ENCODE measurements at places on chromosomes 12 and 14. TPM values are rescaled to one million over a fixed set of nuclear protein-coding genes. Genes with fewer than 3 reads are reported as not detected.
A peak's percentile ranks its signal among the peaks of the same experiment; 100 is the strongest.

DNA sequence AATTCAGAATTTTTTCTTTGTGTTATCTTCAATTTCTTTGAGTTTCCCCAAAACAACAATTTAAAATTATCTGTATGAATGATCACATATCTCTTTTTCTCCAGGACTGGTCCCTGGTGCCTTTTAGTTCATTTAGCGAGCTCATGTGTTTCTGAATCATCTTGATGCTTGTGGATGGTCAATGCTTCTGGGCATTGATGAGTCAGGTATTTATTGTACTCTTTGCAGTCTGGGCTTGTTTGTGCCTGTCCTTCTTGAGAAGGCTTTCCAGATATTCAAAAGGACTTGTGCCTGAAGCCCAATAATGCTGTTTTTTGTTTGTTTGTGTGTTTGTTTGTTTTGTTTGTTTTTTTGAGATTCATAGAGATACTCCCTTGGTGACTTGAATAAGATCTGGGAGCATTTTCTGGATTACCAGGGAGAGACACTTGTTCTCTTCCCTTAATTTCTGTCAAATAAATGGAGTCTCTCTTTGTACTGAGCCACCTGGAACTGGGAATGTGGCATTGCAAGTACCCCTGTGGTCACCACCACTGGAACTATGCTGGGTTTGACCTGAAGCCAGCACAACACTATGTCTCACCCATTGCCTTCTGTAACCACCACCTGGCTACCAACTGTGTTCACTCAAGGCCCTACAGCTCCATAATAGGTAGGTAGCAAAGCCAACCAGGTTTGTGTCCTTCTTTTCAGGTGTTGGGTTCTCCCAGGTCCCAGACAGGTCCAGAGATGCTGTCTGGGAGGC lies 56.3 kb downstream of the SLC6A15 start:
- DNase-seq, result no peak

Gene CPNE6
- not detected for total RNA-seq

Gene ZBTB1
- total RNA-seq, result 31.3 TPM

Gene USP44
- 0.95 TPM for total RNA-seq

- DNase-seq, result peak; percentile 72
Measured at GRCh38 chr12:127650626-127651025, 616.3 kb upstream of the TMEM132C start.

Gene NOVA1
- total RNA-seq, result 2.4 TPM

DNA sequence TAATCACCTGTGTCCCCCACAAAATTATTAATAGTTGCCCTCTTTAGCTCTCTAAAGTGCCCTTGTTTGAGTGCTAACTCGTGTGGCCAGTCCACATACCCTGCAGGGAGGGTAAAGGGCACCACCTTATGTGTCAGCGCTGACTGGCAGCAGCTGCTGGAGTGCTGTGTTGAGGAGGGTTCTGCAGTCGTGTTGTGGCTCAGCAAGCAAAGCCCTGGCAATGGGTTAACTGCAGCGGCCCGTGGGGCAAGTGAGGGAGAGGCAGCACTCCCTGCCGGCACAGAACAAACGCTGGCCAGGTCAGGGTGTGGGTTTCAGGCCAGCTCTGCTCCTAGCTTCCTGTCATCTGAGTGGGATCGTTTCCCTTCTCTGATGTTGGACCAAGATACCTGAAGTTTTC lies 369.8 kb downstream of the CACNA1C start:
- no peak for DNase-seq

GRCh38 chr12:122205053-122205925 lies 1.8 kb downstream of the B3GNT4 start:
- peak; percentile 31 for DNase-seq

DNA sequence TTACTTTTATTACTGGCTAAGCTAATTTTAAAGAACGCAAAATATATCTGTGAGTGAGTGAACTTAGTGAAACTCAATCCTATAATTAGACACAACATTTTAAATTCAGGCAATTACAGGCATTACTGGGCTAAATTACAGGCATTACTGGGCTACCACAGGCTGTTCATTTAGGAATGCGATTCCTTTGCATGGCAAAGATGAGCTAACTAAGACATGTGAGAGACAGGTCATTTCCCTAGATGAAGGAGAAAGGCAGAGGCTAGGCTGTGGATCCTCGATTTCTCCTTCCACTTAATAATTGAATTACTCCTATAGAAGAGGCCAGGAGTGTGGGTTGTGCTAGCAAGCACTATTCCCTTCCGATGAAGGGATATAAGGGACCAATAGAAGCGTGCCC lies 429.4 kb upstream of the LMO3 start:
- DNase-seq, result no peak

GRCh38 chr12:14567351-14568162 lies at the start of gene PLBD1:
Gene PLBD1, minus strand, starts transcription at chr12:14567883. Its CDS starts 187 bp downstream, at chr12:14567696.
- peak; percentile 43 for DNase-seq

DNA sequence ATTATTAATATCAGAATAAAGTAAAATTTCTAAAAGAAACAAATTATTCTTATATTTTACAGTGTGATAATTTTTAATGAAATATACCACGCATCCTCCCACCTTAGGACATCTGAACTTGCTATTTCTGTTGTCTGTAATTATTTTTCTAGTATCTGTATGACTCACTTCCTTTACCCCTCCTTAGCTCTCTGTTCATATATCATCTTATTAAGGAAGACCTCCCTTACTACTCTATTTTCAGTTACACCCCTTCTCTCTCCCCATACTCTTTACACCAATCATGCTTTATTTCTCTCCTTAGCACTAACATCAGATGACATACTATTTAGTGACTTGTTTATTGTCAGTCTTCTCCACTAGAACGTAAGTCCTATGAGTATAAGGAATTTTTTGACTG lies 34.2 kb upstream of the C12orf50 start:
- peak; percentile 3 for DNase-seq

Gene NGB
- total RNA-seq, result not detected

- DNase-seq, result peak; percentile 50
Measured at GRCh38 chr12:123808167-123808566, 46.1 kb downstream of the DNAH10 start.

GRCh38 chr12:49888461-49889151 lies 15.1 kb downstream of the FAIM2 start:
- DNase-seq, result no peak

GRCh38 chr14:101960225-101960624 lies 4.1 kb upstream of the DYNC1H1 start:
- no peak for DNase-seq

GRCh38 chr12:4088451-4088850 lies 185.1 kb upstream of the CCND2 start:
- DNase-seq, result no peak

DNA sequence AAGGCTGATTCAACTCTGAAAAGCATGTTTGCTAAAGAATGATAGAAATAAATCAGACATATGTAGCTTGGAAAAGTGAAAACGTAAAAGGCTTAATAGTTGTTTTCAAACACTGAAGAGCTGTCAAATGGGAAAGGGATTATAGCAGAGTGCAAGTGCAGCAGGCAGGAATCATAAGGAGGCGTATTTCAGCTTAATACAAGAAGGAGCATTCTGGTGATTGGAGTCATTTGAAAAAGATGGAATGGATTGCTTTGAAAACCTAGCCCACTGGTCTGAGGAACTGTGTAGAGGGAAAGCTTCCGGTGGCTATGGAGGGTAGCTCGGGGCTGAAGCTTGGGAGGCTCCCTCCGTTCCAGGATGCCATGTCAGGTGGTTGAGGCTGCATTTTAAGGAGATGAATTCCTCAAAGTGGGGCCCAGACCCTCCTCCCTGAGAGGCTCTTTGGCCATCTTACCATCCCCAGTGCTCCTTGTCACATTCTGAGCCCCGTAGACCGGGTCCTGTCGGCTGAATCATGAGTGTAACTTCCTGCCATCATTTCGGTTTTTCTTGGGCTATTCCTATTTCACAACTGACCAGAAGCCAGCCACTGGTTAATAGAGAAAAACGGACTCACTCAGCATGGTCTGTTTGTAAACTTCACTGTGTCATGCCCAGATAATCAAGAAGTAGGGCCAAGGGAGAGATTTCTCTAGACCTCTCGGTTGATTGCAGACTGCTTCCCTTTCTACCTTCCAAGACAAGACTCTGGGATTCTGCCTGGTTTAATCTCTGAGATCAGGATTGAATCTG lies 6.5 kb downstream of the WNT5B start:
- DNase-seq, result no peak

Gene LETMD1
- total RNA-seq, result 27.8 TPM

GRCh38 chr12:57069523-57069922 lies 9.1 kb downstream of the NEMP1 start:
- DNase-seq, result peak; percentile 62

GRCh38 chr12:3673981-3674708 lies 78.8 kb downstream of the CRACR2A start:
- no peak for DNase-seq

DNA sequence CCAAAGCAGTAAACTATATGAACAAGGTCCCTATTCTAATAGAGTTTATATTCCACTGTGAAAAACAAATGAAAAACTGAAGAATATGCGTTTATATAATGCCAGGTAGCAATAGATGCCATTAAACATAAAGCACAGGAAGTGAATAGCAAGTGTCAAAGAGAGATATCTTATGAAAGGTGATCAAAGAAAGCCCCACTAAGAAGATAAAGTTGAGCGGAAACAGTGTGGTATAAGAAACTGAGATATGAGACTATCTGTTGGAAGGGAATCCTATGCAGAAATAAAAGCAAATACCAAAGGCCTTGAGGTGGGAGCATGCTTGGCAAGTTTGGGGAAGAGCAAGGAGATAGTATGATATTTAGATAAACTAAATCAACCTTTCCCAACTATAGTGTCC lies 123.1 kb upstream of the FAR2 start:
- no peak for DNase-seq

GRCh38 chr14:60565211-60565610 lies 56.3 kb downstream of the SIX6 start:
- peak; percentile 65 for DNase-seq

DNA sequence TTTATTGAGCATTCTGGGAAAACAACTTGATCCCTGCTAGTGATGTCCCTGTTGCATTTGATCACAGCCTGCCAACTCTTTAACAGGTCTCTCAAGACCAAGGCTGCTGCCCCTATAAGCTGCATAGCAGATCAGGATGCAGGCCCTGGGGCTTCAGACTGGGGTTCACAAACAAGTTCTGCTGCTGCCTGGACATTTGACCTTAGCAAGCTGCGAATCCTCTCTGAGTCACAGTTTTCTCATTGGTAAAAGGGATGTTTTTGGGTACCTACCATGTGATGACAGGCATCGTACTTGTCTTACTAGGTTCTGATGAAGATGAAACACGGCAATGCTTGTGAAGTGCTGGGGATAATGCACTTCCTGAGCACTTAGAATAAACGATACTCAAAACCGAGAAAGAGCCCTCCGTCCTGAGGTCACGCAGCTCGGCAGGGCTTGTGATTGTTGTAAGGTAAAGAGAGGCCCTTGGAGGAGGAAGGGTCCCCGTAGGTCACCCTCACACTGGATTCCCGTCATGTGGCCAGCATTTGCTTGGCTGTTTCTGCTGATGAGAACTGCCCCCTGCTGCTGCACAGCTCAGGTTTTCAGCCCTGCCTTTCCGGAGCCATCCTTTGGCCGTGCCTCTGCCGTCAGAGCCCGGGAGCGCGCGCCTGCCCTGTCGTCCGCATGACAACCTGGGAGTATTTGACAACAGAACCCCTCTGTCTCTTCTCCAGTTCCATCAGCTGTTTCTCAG lies 39.1 kb downstream of the TSPAN9 start:
- no peak for DNase-seq

Gene VDR
- 10.1 TPM for total RNA-seq

GRCh38 chr12:44708218-44708617 lies 167.9 kb downstream of the NELL2 start:
- no peak for DNase-seq
